ENCODE measurements at places on chromosomes 6 and 20. TPM values are rescaled to one million over a fixed set of nuclear protein-coding genes. Genes with fewer than 3 reads are reported as not detected.
A peak's percentile ranks its signal among the peaks of the same experiment; 100 is the strongest.

The SNAP25 gene
- 0.32 TPM for polyA plus RNA-seq

The CALHM4 gene
- polyA plus RNA-seq = not detected

The HEY2 gene
- polyA plus RNA-seq = 1.4 TPM

DNA sequence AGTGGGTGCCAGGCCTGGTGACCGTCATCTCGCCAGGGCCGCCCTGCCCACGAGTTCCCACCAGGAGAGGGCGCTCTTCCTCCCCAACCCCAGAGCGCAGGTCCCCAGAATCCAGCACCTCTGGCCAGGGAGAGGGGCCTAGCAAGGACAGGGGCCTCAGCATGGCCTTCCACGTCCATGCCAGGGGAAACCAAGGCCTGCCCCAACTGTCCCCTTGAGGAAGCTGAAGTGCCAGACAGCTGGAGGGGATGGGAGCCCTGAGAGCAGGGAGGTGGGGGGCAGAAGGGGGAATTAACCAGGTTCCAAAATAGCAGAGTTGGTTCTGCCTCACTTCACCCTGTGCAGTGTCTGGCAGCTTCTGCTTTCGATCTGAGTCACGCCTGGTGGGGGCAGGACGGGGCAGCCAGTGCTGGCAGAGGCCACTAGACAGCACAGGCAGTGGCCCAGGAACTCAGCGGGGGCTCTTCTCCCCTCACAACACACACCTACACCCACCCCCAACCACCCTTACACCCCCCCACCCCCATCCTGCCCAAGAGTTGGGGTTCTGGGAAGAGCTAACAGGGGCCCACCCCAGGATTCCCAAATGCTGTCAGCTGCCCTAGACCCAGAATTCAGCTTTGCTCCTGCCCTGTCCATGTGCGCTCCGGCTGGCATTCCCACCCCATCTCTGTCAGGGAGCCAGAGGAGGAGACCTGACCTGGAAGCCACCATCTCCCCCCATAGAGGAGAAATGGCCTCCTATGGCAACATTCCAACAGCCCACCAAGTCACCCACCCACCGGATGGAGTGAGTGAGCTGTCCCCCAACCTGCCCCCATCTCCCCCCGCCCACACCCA is 29.2 kb downstream of the TFEB start:
- peak; percentile 47 for DNase-seq

The NECAB3 gene
- 10.5 TPM for polyA plus RNA-seq

All from liver (tissue), 10 donors.